ENCODE measurements at places on chromosomes 13 and 19. TPM values are rescaled to one million over a fixed set of nuclear protein-coding genes. Genes with fewer than 3 reads are reported as not detected.

CEACAM3 gene
- not detected for total RNA-seq

CEACAM16 gene
- total RNA-seq, result not detected

ATF5 gene
- total RNA-seq, result 25.8 TPM

TINCR gene
- total RNA-seq, result 1.0 TPM

DENND1C gene
- total RNA-seq, result 69.3 TPM

NMRK2 gene
- not detected for total RNA-seq

MCEMP1 gene
- not detected for total RNA-seq

FXYD7 gene
- total RNA-seq, result 0.93 TPM

SULT2A1 gene
- total RNA-seq, result not detected

USHBP1 gene
- total RNA-seq, result 0.24 TPM
